H7 (cell line): ENCODE measurements at places on chromosomes 2 and 18.

DNA sequence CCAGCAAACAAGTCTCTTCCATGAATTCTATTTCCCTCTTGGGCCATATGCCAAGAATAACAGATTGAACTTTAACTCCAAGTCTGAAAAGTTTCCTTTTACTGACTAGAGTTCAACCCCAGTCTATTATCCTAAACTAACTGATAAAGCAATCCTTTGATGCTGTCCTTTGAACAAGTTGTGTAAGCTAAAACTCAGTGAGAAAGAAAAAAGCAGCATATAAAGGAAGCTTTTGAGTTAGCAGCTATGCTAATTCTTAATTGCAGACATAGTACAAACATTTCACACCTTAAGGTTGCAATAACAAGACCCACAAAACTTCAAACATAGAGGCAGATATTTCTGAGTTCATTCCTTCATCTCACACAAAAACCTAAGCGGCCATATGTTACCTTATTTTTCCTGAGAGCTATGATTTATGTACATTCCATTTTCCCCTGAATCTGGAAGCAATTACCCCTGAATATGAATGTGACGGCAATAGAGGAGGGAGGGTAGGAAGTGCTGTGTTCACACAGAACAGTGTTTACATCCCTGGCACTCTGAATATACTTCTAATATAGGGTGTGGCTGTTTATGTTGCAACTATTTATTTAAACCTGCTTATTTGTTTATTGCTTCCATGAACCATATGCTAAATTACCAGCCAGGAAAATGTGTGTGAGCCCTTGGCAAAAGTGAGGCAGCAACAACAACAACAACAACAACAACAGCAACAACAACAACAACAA is 180.6 kb downstream of the IRS1 start:
- no peak for DNase-seq

DNA sequence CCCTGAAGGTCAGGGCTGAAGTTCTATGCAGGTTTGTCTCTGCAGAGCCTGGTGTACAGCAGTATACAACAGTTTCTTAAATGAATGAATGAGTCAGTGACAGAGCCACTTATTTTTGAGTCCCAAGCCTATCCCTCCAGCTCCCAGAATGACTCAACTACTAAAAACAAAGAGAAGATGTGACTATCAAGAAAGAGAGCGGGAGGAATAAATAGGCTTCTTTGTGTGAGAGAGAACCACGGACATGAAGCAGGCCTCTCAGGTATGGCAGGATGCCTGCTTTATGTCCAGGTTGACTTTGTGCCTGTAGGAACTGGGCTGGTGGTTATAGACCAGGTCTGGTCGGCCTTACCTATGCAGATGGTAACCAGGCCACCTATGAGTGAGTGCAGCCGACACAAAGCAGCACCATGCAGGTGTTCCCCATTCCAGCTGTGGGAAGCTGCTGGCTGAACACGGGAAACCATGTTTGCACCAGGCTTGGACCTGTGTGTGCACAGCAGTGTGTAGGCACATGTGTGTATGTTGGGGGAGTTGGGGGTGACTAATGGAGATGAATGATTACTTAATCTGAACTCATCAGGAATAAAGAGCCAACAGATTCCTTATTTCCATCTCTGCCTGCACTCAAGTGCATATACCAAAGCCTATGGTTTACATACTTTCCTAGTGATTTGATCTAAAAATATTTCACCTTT is 171.0 kb downstream of the OSR1 start:
- DNase-seq = no peak

DNA sequence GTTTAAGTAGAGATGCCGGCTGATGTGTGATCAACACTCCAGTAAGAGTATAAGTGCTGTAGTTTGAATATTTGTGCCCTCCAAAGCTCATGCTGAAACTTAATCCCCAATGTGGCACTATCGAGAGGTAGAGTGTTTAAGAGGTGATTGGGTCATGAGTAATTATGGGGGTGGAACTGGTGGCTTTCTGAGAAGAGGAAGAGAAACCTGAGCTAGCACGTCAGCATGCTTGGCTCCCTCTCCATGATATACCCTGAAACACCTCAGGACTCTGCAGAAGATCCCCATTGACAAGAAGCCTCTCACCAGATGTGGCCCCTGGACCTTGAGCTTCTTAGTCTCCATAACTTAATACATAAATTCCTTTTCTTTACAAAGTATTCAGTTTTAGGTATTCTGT is 584.8 kb downstream of the TSN start:
- no peak for DNase-seq

GRCh38 chr18:46756559-46757201 is at the start of gene ST8SIA5:
TSS of gene ST8SIA5 (minus strand) at chr18:46757053. CDS start at chr18:46756508, 545 bp downstream.
- DNase-seq = peak; percentile 91

- DNase-seq = no peak
Observed at GRCh38 chr2:238669046-238669445, 178.8 kb upstream of the TWIST2 start.

DNA sequence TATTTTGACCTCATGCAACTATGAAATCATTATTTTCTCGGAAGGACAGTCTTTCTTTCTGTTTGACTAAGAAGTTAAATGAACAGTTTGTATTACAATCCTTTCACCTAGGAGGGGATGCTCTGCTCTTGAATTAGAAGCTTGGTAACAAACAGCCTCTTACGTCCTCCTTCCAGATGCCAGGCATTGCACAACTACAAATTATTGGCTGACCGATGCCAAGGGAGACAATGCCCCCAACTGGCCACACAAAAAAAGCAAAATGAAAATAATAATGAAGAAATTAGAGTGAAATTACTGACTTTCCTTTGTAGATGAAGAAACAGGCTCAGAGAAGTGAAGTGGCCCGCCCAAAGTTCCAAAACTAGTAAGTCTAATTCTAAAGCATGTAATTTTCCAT is 177.9 kb downstream of the CYRIA start:
- peak; percentile 41 for DNase-seq

GRCh38 chr2:9390991-9391390 is 32.3 kb downstream of the ITGB1BP1 start:
- no peak for DNase-seq

- no peak for DNase-seq
Observed at GRCh38 chr2:99821039-99821438, 321.4 kb downstream of the AFF3 start.

- no peak for DNase-seq
Observed at GRCh38 chr2:23826040-23826439, 100.9 kb downstream of the ATAD2B start.

GRCh38 chr2:39024833-39025232 is 96.0 kb downstream of the SOS1 start:
- DNase-seq = no peak

DNA sequence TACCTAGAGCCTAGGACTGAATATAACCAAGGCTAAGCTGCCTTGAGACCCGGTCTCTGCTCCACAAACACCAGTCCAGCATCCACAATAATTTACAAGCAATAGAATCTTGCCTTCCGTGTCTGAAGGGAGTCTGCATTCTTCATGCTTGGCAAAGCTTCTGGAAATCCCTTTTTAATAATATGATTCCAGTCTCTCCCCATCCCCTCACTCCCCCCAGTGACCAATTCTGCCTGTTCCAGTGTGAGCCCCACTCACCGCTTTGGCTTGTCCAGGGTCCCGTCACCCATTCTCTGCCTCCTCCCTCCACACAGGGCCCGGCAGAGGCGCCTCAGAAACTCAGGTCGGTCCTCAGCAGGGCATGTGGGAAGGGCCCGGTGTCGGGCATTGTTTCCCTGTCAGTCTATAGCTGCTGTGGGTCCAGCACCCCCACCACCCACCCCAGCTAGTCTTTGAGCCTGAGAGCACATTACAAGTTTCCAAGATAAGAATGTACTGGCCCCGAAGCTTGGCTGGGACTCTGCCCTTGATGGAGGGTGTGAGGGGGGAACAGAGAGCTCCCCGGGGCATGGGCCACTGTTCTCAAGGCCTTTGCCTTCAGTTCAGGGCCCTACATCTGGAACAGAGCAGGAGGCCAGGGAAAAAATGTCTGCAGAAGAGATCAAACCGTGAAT is 129.7 kb upstream of the MYCN start:
- no peak for DNase-seq

GRCh38 chr2:19120181-19120580 is 238.2 kb downstream of the OSR1 start:
- DNase-seq = no peak

DNA sequence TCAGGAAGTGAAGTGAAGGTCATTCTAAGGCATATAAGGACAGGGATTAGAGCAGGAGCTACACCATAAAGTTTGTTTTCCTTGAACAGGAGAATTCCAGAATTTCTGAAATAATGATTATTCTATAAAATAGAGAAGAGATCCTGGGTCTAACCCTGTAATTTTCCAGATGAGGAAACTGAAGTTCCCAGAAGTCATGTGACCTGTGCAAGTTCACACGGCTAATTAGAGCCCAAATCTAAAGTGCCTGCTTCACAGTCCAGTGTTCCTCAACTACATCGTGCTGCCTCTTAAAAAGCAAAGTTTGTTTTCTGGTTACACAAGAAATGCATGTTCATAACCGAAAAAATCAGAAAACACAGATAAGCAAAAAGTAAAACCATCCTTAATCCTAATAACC is 34.9 kb downstream of the PLB1 start:
- DNase-seq = no peak

DNA sequence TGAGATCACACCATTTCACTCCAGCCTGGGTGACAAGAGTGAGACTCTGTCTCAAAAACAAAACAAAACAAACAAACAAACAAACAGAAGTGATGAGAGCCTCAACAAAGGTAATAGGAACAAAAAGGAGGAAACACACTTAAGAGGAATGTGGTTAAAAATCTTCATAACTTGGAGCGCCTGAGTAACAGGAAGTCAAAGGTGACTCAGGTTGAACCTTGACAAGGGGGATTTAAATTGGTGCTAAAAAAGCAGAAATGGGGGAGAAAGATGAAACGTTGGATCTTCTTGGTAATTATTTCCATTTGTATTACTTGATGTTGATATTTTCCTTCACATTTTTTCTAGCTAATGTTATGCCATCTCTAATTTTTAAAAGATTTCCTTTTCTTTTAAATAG is 318.5 kb upstream of the TCF4 start:
- DNase-seq = no peak

DNA sequence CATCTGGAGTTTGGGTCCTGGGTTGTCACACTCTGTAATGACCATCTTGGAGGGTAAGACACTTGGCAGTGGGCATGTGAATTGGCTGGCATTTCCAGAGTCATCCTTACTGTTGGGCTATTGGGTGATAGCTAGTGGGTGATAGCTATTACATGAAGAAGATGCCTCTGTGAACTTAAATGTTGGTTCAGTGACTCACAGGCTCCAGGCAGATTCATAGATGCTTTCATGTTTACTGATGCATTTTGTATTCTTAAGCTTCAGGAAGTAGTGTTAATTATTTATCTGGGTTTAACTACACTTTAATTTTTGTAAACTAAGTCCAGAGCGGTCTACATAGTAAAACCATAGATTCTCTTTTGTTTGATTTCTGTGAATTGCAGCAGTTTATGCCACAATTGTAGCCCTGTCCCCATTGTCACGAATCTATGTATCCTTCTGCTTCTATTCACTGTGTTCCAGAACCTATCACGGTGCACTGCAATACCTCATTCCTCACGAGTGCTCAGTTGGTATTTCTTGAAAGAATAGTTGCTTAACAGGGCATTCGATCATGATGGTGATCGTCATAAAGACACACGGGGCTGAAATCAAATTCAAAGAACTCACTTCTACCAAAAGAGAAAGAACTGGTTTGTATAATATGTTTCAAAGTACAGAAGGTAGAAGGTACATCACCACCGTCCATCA is 79.7 kb downstream of the GBX2 start:
- no peak for DNase-seq

DNA sequence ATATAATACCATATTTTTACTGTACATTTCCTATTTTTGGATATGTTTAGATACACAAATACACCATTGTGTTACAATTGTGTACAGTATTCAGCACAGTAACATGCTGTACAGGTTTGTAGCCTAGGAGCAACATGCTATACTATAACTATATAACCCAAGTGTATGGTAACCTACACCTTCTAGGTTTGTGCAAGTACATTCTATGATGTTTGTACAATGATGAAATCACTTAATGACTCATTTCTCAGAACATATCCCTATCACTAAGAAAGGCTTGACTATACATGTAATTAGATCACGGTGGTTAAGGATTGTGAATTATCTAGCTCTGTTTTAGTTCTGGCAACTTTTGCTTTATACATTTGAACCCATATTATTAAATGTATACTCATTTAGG is 31.3 kb downstream of the NPHP1 start:
- no peak for DNase-seq

DNA sequence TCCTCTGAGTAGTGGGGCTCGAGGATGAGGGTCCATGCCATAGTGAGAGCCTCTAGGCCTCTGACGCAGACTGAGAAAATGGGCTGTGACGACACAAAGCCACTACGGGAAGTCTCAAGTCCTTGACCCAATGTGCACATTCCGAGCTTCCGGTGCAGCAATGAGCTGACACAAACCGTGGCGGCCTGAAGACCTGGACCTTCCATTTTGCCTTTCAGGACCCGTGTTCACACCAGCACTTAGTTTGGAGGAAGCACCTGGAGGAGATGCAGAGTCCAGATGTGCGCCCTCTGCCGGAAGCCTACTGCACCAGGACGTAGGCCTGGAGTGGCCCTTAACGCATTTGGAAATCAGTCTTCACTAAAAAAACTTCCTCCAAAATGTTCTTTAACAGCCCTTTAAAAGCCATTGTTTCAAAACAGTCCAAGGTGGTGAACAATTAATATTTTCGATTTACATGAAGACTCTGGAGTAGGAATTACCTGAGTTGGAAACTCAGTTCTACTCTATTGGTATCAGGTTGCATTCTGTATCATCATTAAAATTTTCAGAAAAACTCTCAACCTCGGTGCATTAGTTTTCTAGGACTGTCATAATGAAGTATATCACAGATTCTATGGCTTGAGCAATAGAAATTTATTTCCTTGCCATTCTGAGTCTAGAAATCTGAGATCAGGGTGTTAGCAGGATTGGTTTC is 33.9 kb downstream of the BMP10 start:
- peak; percentile 77 for DNase-seq

GRCh38 chr2:209523867-209524266 is 100.0 kb downstream of the MAP2 start:
- no peak for DNase-seq

- DNase-seq = no peak
Observed at GRCh38 chr2:19543663-19544383, 185.4 kb upstream of the OSR1 start.

DNA sequence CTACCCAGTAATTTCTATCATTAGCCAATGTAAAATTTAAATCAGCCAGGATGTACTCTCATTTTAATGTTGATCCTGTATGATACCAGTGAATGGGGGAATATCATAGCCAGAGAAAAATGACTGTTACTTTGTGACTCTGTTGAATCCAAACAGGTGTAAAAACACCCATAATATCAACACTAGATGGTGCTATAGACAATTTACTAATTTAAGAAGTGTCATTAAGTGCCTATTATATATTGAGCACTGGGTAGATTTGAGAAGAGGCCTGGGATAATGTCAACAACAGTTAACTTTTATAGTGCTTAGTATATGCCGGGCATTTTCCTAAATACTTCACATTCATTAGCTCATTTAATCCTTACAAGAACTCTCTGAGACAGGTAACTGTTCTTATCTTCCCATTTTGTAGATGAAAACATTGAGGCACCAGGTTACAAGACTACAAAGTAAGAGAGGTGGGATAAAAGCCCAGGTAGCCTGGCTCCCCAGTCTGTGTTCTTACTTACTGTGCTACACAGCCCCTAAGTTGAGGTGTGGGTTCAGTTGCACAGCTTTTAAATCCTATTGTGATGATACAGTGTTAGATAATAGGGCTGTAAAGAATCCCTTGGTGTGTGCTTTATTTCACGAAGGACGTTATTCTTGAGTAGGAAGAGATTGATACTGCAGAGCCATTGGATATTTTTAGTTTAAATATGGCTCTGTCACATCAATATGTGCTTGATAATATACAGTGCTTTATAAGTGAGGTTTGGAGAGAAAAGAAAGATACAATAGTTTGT is 325.5 kb downstream of the AGPS start:
- DNase-seq = no peak

- DNase-seq = no peak
Observed at GRCh38 chr18:43830303-43830702, 553.0 kb upstream of the SYT4 start.
